ENCODE measurements at places on chromosomes 6 and 20.

DNA sequence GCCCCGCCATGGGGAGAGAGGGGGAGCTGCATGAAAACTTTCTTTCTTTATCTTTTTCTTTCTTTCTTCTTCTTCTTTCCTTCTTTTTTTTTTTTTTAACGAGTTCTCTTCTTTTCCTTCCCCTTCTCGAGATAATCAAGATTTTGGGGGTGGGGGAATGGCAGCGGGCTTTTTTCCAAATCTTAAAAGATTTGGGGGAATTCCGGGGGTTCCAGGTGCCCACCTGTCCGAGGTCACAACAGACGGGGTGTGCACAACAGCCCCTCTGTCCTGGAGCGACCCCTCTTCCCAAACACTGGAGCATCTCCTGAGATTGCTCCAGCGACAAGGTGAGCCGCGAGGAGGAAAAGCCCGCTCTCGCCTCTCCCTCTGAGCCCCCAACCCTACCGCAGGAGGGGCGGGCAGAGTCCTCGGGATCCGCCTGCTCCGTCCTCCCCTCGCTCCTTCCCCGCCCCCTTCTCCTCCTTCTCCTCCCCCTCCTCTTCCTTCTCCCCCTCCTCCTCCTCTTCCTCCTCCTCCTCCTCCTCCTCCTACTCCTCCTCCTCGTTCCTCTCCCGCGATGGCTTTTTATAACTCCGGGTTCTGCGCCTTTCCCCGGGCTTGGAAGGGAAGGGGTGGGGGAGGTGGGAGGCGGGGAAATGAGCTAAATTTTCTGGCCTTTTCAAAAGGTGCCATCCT lies 689 bp upstream of the KCNB1 start:
- DNase-seq = no peak

- no peak for DNase-seq
These were observed 35.2 kb upstream of the ZSCAN23 start for GRCh38 chr6:28478518-28478917.

DNA sequence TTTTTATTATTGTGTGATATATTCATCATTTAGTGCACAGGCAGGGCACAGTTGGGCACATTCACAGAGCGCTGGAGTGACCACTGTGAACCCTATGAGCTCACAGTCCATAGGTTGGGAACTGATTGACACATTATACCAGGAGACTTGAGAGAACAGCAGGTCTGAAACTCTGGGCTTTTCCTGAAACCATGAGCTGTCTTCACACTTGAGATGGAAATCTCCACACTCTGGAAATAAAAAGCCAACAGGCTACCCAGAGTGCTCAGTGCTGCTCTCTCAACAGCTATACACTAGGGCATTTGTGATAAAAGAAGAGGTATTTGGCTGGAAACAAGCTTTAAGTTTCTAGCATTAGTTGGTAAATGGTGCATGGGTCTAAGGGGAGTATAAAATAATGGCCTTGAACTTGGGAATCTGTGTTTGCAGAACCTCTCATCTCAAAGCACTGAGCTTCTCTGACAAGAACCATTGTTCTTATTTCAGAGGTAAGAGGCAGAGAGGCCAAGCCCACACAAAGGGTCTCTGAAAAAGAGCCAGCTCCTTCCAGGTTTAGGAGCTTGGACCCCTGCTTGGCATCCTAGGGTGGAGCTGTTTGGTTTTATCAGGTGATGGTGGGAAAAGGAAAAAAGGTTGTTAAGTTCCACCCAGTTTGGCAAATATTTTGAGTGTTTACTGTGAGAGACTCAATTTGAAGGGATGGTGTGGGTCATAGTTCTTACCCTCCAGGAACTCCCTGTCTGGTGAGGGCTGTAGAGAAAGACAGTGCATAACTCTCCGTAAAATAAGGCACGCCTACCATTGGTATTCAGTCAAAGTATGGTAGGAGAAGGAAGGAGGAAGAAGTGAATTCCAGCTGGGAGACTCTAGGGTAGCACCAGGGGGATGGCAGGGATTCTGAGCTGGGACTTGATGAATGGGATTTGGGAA lies 14.5 kb downstream of the CHMP4B start:
- no peak for DNase-seq

DNA sequence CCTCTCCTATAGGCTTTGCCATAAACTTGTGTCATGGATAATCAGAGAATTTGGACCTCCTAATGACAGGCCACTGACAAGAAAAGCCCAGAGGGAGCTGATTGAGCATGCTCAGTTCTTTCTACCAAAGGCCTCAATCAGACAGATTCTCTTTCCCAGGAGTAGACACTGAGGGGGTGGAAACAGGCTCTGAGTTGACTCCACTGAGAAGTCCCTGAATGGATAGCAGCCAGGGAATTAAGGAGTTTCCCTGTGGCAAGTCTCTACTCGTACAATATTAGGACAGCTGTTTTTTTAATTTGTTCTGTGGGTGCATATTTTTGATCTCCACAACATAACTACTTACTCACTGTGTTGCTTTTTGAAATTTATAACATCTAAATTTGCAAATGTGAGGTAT lies 63.3 kb downstream of the SLC16A10 start:
- DNase-seq = peak; percentile 6

DNA sequence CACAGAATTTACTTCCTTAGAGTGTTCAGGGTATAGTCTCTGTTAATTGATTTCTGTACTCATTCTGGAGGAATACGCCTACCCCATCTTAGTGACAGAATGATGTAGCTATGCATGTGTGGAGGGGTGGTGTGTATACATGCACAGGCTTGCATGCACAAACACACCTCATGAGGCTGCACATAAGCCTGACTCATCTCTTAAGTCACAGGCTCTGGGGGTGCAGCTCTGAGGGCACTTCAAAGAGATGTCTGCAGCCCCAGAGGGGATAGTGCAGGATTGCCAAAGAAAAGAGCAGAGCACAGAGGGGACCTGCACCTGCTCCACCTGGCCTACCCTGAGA lies 24.6 kb downstream of the TBX18 start:
- DNase-seq = no peak

DNA sequence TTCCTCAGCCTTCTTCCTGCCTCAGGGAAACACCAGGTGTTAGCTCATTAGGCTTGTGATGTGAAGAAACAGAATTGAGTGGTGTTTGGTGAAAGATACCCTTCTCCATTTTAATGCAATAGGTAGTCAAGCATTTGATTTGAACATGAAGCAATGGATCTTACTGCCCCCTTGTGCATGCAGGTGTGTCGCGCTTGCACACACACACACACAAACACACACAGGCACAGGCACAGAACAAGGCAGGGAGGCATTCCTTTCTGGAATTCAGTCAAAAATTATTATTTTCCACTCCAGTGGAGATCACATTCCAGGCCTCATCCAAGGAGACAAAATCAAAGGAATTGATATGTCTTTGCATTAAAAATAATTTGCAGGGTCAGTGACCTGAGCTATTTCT lies 667.0 kb upstream of the MARCKS start:
- DNase-seq = peak; percentile 16

GRCh38 chr20:4187147-4187546 lies 171.8 kb upstream of the RNF24 start:
- DNase-seq = no peak

GRCh38 chr20:25269833-25270170 lies 21.9 kb downstream of the PYGB start:
- DNase-seq = no peak

DNA sequence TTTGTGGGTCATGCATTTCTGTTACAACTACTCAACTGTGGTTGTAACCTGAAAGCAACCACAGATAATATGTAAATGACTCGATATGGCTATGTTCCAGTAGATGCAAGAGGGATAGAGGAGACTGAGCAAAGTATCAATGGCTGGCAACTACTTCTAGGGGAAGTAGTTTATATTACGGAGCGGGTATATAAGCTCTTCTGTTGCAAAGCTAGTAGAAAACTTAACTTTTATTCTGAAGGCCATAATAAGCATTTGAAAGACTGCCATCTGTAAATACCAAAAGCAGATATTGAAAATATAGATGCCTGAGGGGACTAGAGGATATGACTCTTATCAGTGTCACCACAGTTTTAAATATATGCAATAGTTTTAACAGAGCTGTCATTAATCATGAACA lies 655.3 kb downstream of the PHF3 start:
- DNase-seq = no peak

DNA sequence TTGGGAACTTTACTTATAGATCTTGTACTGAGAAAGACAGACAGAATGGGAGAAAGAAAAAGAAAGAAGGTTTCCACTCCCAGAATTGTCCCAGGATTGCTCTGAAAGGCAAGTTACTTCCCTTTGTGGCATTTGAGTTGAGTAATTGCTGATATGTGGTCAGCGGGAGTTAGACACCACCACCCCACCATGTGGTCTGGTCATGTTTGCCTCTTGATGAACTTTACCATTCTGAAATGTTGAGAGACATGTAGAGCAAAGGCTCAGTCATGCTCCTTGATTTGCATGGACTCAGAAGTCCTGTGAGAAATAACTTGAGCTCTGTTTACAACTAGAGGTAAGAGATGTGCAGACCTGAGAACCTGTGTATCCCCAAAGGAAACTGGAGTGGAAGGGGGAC lies 17.1 kb downstream of the TCF21 start:
- no peak for DNase-seq

DNA sequence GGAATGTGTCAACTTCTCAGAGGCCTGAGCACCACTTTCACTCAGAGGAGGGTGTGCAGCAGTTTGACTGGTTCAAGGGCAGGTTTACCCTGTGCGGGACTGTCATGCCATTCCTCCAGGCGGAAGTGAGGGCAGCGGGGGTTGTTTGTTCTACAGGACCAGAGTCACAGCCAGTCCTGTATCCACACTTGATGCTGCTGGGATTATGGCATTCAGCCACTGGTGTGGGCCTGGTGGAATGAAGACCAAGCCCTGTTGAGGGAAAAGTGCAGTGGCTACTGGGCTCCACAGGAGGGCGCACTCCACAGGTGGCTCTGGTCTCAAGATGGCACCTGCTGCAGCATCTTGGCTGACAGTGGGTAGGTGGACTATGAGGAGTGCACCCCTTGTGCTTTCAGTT lies 14.8 kb downstream of the SEMG2 start:
- DNase-seq = no peak

Measured in NCI-H524 (cell line).